ENCODE measurements at places on chromosomes 7 and 10.
A peak's percentile ranks its signal among the peaks of the same experiment; 100 is the strongest.

DNA sequence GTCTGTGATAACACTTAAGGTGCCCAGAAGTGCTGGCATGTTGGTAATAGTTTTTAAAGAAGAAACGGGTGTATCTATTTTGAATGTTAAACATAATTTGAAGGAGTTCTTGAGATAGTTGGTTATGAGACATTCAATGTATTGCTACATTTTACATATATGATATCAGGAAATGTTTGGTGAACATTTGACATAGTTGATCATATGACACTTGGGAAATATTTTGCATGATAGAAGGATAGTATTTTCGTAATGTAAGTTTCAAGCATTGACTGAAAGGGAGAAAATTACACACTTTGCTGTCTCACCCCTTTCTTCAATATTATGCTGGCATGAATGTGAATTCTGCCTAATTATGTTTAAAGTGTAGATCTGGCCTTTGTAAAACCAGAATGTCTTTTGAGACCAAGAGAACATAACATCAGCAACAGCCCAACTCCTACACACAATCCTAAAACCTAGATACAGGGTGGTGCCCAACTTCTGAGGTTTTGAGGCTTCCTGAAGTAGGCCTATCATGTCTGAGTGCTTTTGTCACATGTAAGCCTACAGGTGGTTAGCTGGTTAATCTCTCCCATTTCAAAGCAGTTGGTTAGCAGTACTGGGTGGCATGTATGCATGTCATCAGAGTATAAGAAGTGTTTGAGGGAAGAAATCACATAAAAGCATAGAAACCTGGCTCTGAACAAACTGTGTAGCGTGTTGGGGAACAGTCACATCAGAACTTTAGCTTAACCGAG, 2.1 kb downstream of the ADD3 start:
- no peak for DNase-seq

DNA sequence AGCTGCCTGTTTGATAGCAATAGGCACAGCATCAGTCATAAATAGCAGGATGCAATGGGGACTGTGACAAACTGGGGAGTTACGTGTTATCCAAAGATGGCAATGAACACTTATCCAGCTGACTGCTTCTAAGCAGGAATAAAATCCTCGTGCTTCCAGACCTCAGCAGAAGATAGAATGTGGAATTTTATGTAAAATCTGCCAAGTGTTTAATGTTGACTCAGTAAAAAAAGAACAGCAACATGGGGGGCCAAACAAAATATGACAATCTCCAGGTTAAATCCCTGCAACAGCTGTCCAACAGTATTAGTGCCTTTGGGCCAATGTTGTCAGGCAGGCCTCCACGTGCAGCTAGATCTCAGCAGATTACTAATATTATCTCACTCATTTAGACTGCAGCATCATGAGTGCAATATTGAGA, 127.3 kb downstream of the SEMA3C start:
- no peak for DNase-seq

- DNase-seq = peak; percentile 59
Observed at GRCh38 chr10:71312811-71313789, 6.0 kb upstream of the SLC29A3 start.

GRCh38 chr7:77685233-77685632, 11.0 kb upstream of the RSBN1L start:
- DNase-seq = no peak

- DNase-seq = no peak
Observed at GRCh38 chr10:6877722-6878392, 297.8 kb upstream of the PRKCQ start.

DNA sequence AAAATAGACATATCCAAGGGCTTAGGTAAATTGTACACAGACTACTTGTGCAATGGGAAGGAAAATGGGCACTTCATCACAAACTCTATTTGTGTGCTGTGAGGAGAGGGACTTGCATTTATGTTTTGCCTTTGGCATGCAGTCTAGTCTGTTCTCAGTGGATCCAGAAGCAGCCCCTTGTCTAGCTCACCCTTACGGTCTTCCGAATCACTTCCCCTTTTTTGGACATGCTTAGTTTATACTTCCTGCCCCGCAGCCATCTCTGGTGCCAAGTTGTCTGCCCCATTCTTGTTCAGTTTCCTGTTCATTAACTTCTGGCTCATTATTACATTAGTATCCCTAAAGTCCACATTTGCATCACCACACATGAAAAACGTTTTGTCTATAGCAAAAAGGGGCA, 161.6 kb downstream of the NRCAM start:
- no peak for DNase-seq

GRCh38 chr7:30906515-30907240, 5.0 kb upstream of the AQP1 start:
- peak; percentile 44 for DNase-seq

- peak; percentile 87 for DNase-seq
Observed at GRCh38 chr10:3468919-3469638, 296.5 kb upstream of the PITRM1 start.

GRCh38 chr7:108010377-108010776, 7.4 kb upstream of the LAMB1 start:
- DNase-seq = no peak

DNA sequence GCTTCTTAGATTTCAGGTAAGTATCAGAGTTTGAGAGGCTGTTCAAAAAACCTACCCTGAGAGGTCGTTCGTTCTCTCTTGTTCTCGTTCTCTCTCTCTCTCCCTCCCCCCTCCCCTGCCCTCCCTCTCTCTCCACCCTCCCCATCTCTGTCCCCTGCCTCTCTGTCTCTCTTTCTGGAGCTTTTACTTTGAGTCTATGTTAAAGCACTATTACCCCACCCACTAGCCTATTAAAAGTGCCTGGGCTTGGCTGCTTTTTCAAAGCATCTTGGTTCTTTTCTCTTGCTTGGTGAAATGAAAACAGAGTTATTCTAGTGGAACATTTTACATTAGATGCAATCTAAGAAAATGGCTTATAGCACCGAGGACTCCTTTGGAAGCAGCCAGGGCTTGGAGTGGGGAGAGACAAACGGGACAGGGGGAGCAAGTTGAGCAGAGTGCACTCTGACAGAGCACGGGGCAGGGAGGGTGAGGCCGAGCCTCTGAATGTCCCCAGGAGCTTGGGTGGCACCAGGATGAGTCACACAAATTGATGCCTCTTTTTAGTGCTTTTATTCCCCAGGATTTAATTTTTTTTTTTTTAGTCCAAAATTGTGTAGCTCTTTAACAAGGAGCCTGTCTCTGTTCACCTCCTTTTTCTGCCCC, 134.3 kb downstream of the CFAP58 start:
- DNase-seq = no peak

GRCh38 chr10:117936566-117936965, 110.2 kb downstream of the RAB11FIP2 start:
- DNase-seq = no peak

DNA sequence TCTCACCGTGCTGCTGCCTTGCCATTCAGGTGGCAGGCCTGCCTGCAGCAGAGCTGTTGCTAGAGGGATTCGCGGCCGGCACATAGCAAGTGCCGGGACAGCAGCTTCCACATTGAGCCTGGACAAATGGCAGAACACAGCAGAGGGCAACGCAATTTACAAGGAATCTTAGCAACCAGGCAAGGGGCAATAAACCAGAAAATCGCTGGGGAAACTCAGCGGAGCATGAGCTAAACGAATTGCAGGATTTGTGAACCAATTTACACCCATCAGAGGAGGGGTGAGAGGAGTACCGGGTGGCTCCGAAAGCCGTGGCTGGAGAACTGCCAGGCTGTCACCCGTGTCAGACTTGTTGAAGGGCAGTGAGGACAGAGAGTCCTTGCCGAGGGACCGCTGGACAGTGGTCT, 58.6 kb upstream of the LOXL4 start:
- no peak for DNase-seq

DNA sequence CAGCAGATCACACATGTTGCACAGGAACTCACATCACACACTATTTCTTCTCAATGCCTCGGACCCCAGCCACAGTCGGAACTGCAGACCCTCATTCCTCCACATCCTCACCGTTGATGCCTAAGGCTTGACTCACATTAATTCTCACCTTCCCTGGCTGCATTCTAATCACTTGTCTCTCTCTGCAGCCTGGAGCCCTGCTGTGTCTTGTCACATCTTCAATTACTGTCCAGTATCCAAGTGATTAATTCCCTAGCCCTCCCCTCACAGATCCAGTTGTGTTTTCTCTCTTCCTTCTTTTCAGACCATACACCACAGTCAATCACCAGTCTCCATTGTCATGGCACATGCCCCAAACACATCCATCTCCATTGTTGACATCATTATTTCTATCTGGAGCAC, 592.4 kb upstream of the IGFBP3 start:
- DNase-seq = no peak

DNA sequence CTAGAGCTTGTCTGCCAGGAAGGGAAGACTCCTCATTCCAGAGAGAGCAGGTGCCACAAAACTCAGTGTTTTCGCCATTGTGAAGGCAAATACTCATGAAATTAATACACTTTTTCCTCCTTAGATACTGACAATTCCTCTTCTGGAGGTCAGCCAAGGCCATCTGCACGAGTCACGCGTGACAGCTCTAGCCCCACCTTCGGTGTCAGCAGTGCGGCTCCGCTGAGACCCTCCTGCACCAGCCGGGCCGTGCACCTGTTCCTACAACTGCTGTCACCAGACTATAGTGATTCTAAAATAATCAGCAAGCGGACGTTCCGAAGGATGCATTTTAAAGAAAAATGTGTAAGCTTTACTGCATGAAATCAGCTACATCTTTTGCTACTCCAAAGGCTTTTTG, 127.7 kb downstream of the DIP2C start:
- DNase-seq = no peak

DNA sequence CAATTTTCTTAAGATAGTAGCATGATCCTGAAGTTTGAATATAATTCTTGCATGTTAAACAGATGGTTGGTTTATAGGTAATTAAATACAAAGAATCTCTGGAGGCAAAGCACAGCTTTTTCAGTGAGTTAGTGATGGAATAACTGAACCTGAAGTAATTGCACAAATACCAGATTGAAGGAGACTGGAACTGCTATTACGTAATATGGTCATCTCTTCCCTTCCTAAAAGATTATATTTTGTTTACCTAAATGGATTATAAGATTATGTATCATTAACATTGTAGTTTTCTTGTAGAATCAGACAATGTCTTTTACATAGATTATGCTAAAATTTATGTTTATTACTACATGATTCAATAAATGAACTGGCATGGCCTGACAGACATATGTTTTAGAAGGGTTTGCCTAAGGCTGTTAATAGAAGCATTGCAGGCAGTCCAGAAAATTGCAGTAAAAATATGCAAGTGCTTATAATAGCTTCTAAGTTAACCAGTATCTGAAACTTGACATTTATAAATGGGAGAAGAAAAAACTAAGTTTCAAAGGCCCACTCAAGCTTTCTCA, 35.8 kb upstream of the GPR37 start:
- no peak for DNase-seq

- DNase-seq = no peak
Observed at GRCh38 chr7:117134889-117135552, 181.7 kb downstream of the ST7 start.

GRCh38 chr7:1290026-1290678, 57.5 kb downstream of the UNCX start:
- DNase-seq = no peak

Measured in GM04504 (cell line).